GM20000 (cell line): ENCODE measurements at places on chromosomes 7 and 10.
A peak's percentile ranks its signal among the peaks of the same experiment; 100 is the strongest.

- DNase-seq = no peak
These were observed 39.6 kb downstream of the CUL2 start for GRCh38 chr10:35050568-35050967.

DNA sequence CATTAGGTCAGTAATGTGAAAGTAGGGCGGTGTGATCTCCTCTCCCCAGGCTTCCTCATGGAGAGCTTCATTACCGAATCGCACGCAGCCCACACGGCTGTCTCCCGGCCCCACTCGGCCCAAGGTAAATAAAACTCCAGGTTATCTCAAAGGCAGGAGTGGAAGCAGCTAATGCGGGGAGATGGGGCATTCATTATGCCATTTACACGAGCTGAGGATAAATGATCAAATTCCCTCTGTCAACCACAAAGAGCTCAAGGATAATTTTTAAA, 93.5 kb downstream of the ADARB2 start:
- DNase-seq = no peak

- no peak for DNase-seq
These were observed 35.1 kb upstream of the COBL start for GRCh38 chr7:51351661-51352060.

GRCh38 chr10:110783509-110784107, 88.1 kb upstream of the PDCD4 start:
- DNase-seq = no peak

- DNase-seq = no peak
These were observed 39.0 kb downstream of the SEMA3C start for GRCh38 chr7:80879849-80880248.

DNA sequence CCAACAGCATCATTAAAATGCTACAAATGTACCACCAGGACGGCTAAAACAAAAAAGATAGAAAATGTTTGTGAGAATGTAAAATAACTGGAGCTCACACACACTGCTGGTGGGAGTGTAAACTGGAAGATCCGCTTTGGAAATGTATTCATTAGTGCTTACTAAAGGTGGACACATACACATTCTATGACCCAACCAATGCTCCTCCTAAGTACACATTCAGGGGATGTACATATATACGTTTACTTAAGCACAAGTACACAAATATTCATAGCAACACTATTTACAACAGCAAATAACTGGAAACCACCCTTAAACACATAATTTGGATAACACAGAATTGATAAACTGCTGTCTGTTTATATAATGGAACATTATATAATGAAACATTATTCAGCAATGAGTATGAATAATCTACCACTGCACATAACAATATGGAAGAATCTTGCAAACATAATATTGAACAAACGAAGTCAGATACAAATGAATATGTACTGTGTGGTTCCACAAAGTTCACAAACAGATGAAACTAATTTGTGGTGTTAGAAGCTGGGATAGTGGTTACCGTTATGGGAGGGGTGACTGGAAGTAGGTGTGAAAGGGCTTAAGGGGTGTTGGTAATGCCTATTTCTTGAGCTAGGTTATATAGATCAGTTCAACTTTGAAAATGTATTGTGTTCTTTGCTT, 52.1 kb downstream of the STRA8 start:
- DNase-seq = no peak

DNA sequence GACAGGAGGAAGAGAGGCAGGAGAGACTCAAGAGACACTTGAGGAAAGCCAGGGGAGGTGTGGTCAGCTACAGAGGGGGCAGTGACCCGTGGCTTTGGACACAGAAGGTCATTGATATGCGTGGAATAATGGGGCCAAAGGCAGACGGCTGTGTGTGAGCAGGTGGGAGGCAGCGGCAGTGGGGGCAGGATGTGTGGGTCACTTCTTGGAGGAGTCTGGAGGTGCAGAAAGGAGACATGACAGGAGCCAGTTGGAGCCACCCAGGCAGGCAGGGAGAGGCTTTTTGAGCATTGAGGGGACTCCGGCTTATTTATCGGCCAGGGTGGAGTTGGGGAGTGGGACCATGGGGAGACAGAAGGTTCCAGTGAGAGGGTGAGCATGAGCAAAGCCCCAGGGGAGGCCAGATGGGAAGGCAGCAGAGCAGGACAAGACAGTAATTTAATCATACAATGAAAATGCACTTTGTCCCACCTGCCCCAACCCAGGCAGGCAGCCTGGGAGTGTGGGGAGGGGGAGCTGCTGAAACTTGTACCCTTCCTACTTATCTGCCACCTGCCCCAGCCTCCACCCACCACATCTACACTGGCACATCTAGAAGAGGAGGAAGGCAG, 5.0 kb downstream of the LDB3 start:
- no peak for DNase-seq

GRCh38 chr7:14690486-14690885, 212.1 kb downstream of the DGKB start:
- no peak for DNase-seq

DNA sequence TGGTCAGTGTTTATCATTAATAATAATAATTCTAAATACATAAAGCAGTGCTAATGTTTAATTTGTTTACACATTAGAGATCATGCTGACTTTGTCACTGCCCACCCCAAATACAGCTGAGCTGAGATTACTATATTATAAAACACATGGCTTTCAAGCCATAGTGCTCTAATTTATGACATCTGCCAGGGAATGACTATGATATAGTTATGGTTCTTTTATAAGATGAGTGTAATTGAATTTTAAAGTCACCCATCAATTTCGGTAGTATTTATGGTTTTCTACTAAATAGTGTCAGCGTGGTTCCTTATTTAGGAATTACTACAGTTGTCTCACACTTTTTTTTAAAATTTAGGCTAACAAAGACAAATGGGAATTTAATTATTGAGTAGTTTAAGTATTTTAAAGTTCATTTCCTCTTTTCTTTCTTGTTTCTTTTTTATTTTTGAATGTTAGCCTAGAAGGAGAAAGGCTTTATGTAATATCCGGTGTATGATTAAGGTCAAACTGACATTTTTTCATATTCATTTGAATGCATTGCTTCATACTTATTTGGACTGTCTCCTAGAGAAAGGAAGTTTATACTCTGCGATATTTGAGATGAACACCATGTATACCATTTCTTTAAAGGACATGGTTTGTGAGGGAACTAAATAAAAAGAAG, 3.9 kb downstream of the CDK14 start:
- DNase-seq = no peak

DNA sequence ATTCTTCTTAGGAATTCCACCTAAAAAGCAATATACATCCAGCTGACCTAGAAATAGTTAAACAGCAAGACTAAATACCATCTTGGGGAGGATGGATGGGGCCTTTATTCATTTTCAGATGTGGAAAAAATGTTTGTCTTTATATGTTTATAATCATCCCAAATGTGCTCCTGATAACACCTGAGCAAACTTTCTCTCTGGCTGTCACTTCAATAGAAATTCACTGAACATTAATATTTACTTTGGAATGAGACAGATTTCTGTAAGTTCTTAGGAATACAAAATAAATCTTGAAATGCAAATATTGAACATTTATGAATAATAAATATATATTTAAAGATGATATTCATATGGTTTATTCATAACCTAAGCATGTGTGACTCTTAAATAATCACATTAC, 185.4 kb downstream of the DGKB start:
- DNase-seq = no peak

- no peak for DNase-seq
These were observed 107.4 kb downstream of the FAM107B start for GRCh38 chr10:14667280-14667679.

DNA sequence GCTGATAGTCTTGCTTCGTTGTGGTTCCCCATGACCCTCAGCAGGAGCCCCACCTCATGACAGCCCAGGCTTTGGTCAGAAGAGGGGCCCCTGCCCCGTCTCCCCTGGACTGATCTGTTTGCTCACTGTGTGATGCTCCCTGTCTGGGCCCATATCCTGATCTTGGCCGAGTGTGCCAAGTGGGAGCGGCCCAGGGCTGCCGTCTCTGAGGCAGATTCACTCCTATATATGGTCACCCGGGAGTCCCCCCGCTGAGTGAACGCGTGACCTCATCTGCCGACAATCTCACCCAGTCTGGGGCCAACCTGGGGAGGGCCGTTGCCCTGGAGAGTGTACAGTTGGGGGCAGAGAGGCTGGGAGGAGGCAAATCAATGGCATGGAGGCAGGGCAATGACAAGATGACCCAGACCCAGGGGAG, 34.5 kb downstream of the PPIF start:
- peak; percentile 6 for DNase-seq

DNA sequence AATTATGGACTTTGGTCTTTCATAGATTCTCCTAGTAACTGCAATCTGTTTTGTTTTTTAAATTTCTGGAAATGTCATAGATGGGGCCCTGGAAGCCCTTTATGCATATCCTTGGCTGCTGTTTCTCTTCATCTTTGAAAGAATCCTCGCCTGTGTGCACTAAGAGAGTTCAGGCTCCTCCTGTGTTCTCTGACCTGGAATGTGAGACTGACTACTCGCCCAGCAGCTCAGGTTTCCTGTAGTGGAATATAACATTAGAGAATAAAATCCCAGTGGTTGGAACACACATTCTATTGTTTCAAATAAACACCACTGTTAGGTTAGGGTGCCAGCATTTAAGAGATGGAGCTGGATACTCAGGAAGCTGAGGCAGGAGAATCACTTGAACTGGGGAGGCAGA, 56.3 kb downstream of the WDFY4 start:
- no peak for DNase-seq

- DNase-seq = no peak
These were observed 2.8 kb downstream of the CRYGN start for GRCh38 chr7:151437159-151437553.

GRCh38 chr10:79246209-79246581, 101.1 kb upstream of the PPIF start:
- no peak for DNase-seq

GRCh38 chr7:25496476-25497368, 268.4 kb upstream of the NPVF start:
- DNase-seq = no peak

DNA sequence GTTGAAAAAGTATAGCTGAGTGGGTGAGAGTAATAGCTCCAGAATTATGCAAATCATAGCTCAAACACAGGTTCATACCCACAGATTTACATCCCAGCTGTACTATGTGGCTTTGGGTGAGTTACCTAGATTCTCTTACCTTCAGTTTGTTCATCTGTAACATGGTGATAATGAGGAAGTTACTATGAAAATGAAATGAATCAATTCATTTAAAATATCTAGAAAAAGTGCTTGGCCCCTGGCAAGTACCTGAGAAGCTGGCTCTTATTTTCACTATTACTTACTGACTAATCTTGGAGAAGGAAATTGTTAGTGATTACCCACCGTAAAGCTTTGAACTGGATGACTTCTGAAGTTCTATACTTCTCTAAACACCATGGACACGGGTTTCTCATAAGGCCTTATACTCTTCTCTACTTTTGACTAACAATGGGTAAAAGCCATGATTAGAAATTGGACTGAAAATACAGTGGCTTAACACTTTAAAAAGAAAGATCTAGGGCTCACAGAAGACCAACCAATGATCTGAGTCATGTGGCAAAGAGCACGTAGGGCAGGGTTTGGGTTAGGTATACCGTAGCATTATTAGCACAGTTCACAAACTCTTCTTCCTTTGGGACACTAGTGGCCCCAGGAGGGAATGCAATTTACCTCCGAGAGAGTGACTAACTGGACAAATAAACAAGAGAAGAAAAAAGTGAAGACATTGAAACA, 149.2 kb downstream of the PLPP4 start:
- no peak for DNase-seq

GRCh38 chr7:116511552-116512519, 12.3 kb downstream of the CAV2 start:
- DNase-seq = peak; percentile 71

GRCh38 chr10:129184196-129184595, 282.8 kb upstream of the MGMT start:
- DNase-seq = no peak

GRCh38 chr10:49168831-49169500, 19.2 kb downstream of the TMEM273 start:
- DNase-seq = no peak

- DNase-seq = no peak
These were observed 42.1 kb downstream of the PPP1R9A start for GRCh38 chr7:94949532-94949931.

GRCh38 chr10:122454071-122454470, 382 bp upstream of the ARMS2 start:
- no peak for DNase-seq
